ENCODE measurements at places on chromosomes 11 and 22.
A peak's percentile ranks its signal among the peaks of the same experiment; 100 is the strongest.

GRCh38 chr22:37303821-37304274, 21.5 kb downstream of the CYTH4 start:
- DNase-seq, result peak; percentile 88

- no peak for DNase-seq
Measured at GRCh38 chr11:36596880-36597279, 1.2 kb downstream of the RAG2 start.

DNA sequence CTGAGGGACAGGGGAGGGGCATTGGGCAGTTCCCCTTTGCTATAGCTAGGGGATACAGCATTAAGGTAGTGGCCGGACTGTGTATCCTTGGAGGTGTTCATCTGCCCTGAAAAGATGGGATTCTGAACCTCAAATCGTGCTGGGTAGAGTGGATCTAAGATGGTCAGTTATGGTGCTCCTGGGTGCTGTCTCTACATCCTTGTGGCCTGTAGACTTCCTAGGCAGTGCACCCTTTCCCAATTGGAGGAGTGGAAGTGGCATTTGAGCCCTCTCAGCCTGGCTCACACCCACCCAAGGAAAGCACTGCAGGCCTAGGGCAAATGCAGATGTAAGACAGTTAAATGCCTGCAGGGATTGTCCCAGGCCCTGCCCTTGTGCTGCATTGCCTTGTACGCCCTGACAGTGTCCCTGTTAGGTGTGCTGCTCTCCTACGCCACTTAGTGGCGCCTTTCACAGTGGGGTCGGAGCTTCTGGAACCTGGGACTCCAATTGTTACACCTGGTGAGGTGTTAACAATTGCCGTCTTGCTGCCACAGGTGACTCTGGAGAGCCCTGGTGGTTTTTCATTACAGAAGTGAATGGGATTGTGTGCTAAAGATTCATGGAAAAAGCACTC, 35.0 kb downstream of the PPFIBP2 start:
- peak; percentile 25 for DNase-seq

- peak; percentile 79 for DNase-seq
Measured at GRCh38 chr11:121930004-121930965, 185.7 kb downstream of the BLID start.

DNA sequence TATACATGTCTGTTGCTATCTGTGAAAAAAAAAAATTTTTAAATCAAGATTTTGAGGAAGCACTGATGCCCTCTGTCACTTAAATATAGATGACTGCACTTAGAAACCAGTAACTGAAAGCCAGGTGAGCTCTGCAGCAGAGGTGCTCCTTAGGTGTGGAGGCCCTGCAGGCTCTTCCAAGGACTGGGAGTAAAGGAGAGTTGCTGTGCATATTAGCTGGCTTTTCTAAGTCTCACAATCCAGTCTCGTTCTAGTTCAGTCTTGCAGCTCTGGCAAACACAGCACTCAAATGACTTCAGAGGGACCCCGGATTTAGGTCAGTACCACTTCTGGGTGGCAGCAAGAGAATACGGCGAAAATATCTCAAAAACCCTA, 61.0 kb downstream of the LARGE2 start:
- DNase-seq, result no peak

GRCh38 chr22:31343235-31344191, 2.6 kb downstream of the PATZ1 start:
- peak; percentile 8 for DNase-seq

GRCh38 chr22:35894937-35895708, 133.5 kb downstream of the RBFOX2 start:
- DNase-seq, result no peak

GRCh38 chr11:68837583-68838571, 3.8 kb downstream of the CPT1A start:
- DNase-seq, result no peak

DNA sequence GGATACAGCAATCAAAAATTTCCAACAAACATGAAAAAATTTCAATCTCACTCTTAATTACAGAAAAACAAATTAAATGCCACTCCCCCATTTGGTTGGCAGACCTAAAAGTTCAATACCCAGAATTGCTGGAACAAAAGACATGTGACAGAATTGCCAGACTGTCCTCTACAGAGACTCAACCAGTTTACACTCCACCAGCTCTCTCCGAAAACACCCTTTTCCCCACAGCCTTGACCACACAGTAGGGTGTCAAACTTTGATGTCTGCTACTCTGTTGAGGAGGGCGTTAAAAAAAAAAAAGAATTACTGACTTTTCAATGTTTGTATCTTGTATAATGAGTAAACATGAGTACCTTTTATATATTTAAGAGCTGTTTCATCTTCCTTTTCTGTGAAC, 44.7 kb upstream of the YPEL1 start:
- no peak for DNase-seq

- no peak for DNase-seq
Measured at GRCh38 chr11:114197799-114198500, 98.2 kb upstream of the NNMT start.

DNA sequence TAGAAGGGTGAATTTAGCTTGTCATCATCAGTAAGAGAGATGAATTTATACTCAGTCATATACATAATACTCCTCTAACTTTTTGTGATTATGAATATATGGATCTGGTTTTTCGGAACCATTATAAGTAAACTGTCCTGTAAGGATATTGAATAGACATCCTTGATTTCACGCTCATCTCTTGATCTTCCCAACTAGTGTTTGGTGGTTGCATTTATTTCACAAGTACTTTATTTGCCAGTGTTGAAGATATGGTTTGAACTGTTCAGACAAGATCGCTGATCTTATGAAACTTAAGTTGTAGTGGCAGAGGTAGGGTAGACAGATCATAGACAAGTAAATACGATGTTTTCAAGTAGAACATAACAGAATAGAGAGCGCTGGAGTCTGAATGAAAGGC, 3.0 kb downstream of the FBXO7 start:
- no peak for DNase-seq

- no peak for DNase-seq
Measured at GRCh38 chr22:50489363-50490243, 2.9 kb downstream of the MIOX start.

GRCh38 chr11:65817312-65817834, 16.4 kb upstream of the SNX32 start:
- no peak for DNase-seq

All from inflammatory macrophage treated with lipopolysaccharide for 1 hour (primary cell).